ENCODE measurements at places on chromosomes 12 and 14.

DNA sequence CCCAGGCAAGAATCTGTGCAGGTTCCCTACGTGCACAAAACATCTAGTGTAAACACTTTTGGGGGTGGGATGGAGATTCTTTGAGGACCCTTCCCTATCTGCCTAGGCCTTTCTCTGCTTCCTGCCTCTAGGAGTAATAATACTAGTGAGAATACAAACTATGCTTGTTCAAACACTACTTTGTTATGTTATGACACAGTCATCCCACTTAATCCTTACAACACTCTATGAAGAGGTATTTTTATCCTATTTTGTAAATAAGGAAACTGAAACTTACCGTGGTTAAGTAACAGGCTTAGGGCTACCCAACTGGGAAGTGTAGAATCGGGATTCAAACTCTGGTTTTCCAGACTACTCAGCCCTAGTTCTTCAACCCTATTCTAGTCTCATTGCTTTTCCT lies 96.5 kb downstream of the KCNA5 start:
- no peak for DNase-seq

DNA sequence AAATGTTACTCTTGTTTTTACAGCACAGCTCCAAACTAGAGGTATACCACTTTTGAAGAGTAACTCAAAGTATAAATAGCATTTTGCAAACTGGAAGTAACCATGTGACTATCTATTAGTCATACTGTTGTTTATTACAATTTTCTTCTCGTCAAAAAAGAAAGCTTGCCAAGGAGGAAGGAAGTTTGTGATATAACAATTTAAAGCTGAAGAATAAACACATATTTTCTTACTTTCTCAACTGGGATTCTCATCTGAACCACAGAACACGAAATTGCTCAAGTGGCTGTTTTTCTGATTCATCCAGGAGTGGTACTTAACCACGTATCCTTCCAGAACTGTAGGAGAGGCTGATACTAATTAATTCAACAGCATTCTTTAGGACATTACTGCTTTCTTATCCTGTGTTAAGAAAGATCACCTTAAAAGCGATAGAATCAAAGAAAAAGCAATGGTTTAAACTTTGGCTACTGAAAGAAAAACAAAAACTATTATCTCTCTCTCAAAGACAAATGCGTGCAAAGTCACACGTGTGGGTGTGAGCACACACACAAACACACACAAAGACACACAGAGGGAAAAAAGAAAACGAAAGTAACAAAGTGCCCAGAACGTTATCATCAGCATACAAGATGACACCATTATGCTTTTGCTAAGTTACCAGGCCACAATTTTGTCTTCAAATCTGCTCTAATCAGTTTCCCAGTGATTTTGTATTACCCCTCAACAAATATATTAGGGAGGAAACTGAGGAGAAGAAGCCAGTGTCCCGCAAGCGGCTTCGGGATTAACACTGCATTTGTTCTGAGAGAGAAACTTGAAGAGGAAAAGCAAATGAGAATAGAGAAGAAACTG lies at the start of gene CLEC2B:
Gene CLEC2B, minus strand, starts transcription at position 48 of the 855 bp plus-strand sequence.
- no peak for DNase-seq

DNA sequence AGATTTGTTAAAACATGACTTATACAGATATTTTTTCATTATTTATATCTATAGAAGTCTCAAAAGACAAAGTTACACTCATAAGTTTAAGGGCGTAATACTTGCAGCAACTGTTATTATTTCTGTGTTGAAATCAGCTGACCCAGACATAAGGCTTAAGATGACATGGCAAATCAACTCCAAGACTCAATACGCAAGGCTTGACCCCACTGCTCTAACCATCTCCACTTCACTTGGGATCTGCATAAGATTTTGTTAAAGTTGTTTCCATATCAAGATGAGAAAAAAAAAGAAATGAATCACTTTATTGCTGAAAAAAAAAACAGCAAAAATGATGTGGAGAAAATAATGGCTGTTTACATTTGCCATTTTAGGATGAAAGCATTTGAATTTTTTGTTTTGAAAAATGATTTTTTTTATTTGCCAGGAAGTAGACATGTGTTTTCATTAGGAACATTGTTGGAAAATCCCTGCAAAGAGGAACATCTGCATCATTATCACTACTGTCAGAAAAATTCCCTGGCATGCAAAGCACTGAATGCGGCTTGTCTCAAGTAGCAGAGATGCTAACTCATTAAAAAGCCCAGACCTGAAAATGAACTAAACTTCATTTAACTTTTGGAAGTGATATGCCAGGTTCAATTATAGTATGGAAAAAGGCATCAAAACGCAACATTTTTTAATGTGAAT lies 73.5 kb downstream of the LIN7A start:
- DNase-seq: no peak

DNA sequence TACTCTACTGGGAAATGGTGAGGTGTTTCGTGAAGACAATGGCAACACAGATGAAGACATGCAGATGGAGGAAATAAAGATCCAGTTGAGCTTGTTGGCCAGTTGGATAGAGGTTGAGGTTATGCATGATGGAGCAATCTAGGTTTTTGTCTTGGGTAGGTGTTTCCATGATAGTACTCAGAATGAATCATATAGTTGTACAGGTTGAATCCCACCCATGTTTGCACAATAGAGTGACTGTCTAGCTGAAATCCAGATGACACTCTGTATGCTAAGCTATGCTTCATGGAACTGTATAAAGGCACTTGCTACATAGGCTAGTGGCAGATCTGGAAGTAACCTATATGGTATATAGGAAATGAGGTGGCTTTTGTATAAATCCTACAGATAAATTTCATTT lies 264.9 kb downstream of the NAV3 start:
- DNase-seq: no peak

DNA sequence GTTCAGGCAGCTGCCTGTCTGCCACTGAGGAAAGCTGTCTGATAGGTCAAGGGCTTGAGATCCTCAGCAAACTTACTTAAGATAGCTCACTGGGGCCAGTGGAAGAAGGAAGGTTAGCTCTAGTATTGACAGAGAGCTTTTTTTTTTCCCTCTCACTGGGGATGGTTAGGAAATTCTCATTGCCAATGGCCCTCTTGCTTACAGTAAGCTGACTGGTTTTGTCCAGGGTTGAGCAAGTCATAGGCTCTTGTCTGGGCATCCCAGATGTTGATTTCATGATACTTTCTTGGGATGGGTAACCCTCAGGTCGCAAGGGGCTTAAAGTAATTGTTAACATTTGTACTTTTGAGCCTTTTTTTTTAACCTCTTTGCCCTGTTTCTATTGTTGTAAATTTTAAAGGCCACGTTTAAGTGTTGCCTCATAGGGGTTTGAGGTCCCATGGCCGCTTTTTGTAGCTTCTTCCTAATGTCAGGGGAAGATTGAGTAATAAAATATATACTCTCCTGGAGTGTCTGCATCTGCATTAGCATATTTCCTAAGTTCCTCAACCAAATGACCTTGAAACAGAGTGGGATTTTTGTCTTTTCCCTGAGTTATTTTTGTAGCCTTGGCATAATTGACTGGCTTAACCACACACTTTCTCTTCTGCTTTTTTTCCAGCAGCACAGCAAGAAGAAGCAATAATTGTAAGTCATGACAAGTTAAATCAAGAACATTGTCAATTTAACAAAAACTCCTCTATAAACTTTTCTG lies 716.0 kb downstream of the LRFN5 start:
- no peak for DNase-seq

DNA sequence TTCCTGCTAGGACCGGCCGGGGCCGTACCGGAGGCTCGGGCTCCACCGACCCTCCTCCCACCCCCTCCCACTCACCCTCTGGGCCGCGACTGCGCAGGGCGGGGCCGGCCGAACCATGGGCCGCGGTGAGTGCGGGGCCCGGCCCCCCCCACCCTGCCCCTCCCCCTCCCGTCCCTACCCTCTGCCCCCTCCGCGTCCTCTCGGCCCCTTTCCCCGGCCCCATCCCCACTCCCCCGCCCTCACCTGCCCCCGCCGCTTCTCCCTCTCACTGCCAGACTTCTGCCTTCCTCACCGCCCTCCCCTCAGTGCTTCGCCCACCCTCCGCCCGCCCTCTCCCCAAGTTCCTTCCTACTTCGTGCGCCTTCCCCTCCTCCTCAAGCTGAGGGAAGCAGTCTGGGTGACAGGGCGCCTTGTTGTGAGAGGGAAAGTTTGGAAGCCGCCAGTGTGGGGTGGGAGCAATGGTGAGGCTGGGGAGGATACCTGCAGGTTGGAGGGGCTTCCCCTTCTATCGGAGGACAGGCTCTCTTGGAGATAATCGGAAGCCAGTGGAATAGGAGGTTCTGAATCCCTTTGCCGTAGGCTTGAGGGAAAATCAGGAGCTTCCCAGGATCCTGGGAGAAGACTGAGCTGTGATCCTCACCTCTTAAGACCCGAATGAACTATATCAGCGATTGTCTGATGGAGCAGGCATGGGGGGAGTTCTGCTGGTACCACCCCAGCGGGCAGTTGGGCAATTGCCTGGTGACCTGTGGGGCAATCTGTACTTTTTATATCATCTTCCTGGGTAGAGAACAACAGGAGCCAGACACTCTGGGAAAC lies 472 bp downstream of the MBD6 start:
- DNase-seq: no peak

- DNase-seq: no peak
Measured at GRCh38 chr12:59649203-59649602, 53.4 kb downstream of the SLC16A7 start.

DNA sequence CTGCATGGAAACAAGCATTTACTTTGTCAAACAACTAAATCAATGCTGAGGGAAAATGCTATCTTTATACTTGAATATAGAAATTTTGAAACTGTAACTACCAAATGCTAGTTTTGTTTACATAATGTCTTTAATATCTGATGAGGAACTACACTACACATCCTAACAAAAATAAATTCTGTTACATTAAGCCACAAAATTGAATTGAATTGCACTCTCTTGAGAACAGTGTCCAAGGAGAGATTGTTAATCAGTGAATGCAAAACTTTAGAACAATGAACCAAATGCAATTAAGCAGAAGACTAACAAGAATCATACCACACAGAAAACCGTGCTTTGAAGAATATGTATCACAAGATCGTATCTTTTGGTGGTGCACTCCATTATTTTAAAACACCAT lies 141.6 kb downstream of the CNTN1 start:
- DNase-seq: no peak

GRCh38 chr12:64229796-64230195 lies 7.7 kb upstream of the KICS2 start:
- no peak for DNase-seq

All from stimulated activated CD8-positive, alpha-beta memory T cell treated with anti-CD3 and anti-CD28 coated beads, Interleukin-15, amount 100 ng/mL, for 1 hour (primary cell).